ENCODE measurements at places on chromosomes 5 and 9.

DNA sequence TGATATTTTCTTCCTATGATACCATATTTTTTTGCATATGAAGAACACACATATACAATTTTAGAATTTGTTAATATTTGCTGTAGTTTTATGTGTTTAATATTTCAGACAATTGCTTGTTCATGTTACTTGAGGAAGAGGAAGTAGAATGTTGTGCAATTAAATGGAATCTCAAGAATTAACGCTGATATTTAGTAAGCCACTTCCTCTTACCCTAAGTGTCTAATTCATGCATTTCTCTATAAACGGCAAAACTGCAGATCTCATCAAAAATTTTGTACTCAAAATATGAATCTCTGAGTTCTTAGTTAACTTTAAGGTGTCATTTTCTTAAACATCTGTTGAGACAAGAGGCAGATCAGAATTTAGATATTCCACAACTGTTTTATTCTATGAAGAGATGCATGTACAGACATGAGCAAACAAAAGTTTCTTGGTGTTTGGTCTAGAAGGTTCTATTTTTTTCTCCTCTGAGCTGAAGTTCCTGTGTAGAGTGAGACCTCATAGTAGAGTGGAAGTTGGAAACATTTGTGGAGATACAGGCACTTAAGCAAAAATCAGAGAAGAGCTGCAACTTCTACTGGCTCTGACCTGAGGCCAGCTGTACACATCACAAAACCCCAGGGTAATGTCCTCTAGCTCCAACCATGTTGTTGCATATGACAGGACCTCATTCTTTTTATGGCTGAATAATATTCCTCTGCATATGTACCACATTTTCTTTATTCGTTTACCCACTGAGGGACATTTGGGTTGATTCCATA is 16.6 kb upstream of the TGFBI start:
- DNase-seq = peak; percentile 77

DNA sequence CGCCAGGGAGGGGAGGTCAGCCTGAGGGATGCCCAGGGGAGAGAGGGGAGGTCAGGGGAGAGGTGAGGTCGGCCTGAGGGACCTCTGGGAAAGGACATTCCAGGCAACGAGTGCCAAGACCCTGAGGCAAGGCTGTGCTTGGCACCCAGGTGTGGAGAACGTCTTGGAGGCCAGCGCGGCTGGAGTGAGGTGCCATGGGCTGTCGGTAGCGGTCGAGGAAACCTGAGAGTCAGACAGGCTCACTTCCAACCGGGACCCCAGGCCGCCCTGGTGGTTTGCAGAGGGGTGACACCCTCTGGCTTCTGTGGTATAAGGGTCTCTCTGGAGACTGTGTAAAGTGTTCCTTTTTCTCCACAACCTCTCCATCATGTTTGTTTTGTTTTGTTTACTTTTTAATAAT is 82.9 kb downstream of the CACNA1B start:
- DNase-seq = no peak

DNA sequence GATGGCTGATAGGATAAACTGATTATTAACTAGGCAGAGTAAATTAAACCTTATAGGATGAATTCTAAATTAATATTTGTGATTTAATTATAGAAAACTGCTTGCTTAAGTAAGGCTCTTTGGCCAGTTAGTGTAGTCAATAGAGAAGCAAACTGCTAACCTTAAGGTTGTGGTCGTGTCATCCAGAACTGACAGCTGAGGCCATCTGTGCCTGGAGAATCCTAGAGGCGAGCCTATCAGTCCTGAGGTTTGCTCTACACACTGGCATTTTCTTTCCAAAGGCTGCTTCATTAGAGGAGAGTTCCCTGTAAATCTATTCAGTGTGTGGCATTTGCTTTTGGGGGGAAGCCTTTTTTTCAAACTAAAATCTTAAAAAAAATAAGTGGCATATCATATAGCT is 169.2 kb downstream of the MEF2C start:
- no peak for DNase-seq

GRCh38 chr5:132822650-132823480 is 7.6 kb downstream of the SHROOM1 start:
- peak; percentile 21 for DNase-seq

DNA sequence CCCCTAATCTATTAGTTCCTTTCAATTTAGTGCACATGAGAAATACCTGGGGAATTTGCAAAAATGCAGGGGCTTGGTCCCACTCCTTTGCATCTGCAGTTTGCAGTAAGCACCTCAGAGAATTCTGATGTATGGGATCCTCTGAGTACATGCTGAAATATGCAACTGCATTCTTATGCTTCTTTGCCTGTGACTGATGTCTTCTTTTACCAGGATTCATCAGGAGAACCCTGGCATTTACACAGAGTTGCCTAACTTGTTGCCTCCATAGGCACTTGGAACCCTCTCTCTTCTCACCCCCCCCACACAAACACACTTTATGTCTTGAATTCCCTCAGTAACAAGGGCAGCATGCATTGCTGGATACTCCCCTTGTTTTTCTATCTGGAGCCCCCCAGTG is 173.1 kb downstream of the KDM4C start:
- DNase-seq = peak; percentile 88

DNA sequence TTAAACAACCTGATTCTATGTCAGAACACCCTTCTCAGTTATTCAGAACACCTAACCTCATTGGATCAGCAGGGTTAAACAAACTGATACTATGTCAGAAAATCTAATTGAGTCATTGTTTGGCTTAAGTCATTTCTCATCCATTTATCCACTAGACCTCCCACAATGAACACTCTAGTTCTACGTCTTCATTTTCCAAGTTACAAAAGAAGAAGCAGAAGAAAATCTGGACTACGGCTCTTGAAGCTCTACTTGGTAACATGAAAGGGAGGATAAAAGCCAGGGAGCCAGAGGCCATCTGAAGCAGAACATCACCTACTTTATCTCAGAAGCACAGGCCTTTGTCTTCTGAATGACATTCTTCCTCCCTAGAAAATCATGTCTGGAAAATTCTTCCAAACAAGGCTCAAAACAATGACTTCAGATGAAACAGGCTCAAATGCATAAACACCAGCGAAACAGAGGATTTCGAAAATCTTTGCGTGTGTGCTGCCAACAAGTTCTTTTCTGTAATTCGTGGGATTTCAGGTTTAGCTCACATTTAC is 35.4 kb upstream of the TGFBI start:
- DNase-seq = peak; percentile 54

DNA sequence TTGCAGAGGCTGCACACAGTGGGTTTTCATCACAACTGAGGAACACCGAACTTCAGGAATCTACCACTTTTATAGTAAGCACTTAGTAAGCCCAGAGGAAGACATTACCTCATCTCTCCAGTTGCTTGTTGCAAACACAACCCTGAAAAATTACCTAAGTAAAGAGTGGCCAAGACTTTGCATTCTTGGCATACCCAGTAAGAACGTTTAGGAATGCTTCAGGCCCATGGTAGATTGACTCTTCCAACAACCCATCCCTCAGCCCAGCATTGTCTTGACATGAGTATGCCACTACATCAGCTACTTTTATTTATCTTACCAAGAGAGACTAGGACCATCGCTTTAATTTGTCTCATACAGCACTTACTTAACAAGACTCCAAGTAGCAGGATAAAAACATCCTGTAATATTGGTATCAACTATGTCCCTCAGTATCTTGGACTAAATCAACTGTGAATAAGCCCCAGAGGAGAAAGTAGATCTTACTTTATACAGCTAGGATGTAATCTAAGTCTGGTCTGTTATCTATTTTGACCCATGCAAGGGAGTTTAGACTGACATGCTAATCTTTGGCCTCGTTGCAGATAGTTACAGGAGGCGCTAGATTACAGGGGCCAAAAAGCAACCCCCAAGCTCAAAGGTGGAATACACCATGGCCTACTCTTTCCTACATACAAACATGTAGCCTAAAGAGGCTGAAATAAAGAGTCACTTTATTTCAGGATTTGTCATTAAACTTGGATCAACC is 114.9 kb downstream of the INVS start:
- DNase-seq = peak; percentile 79

- DNase-seq = peak; percentile 87
Observed at GRCh38 chr5:142325725-142326479, 1.1 kb upstream of the SPRY4 start.

DNA sequence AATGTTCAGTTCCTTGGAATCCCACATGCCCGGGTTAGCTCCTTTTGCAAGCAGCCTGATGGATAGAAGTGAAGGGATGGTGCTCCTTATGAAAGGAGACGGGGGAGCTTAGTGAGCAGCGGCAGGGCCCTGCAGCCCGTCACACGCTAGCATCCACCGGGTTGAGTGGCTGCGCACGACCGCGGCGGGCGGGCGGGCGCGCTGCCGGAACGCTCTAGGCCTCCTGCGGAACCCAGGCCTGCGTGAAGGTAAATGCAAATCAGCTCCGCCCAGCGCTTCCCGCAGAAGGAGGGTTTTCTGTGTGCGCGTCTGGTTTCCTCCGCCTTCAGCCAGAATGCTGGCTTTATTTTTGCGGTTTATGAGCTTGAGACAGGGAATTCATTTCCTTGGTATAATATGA is 19.8 kb downstream of the IL12B start:
- DNase-seq = no peak

DNA sequence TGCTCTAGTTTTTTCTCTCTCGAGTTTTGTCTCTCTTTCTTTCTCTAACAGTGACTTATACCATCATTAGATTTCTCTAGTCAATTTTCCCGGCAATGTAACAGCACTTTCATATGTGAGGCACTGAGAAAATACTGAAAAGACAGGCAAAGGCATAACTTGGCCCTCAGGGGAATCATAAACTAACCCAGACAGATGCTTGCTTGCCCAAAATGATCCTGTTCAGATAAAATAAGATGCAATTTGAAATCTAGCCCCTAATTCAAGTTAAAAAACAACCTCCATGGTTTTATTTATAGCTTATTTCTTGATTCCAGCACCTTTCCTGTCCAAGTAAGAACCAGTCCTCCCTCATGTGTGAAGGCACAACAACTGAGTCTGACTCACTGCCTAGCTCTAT is 294.6 kb downstream of the GAS1 start:
- DNase-seq = peak; percentile 14

DNA sequence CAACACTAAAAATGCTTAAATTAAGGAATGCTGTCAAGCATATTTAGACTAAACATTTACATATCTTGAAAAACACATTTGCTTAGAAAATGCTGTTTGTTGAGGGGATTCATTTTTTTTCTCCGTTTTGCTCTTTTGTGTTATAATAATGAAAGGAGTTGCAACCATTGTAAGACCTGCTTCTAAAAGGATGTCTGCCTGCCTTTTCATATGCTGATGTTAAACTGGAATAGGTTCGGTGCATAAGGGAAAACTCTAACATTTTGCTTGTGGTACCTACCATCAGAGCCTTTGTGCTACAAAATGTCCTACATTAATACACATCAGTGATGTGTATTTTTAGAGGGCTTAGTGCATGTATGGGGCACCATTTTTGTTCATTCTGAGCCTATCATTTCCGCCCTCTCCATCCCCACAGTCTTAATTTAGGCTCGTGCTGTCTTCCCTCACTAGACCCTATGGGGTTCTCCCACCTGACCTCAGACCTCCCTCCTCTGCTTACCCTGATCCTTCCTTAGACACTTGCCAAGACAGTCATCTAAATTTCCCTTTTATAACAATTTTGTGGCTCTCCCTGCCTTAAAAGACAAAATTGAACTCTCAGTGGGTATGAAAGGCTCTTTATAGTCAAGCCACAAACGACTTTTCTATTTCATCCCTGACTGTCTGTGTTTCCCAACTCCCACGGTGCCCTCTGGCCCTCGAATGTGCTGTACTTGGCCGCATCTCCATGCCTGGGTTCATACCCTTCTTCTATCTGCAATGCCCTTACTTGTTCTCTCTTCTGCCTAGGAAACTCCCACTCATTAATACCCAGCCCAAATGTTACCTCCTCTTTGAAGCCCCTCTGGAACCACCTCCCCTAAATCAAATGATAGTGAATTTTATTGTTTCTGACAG is 61.2 kb downstream of the CMYA5 start:
- DNase-seq = no peak

DNA sequence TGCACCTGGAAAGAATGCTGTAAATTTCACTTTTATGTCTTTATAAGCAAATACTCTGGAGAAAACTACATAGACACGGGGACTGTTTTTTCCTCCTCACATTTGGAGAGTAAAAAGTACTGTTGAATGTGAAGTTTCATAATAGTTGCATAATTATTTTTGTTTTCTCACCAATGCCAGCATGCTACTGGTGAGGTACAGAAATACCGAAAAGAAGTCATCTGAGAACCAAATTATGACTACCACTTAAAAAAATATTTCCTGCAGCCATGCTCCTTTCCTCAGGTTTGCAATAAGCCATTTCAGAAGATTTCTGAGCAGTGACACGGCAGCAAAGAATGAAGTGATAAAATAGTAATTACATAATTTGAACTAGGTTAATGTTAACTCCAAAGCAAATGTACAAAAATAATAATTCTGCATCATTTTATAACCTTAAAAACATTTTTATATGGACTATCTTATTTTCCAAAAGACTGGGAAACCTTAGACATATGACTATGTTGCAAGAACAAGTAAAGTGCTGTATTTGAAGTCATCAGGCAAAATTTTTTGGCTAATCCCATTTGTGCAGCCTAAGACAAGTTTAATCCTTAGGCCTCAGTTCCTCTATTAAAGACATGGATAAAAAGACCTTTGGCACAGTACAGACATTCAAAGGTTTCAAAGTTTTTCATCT is 144.7 kb downstream of the PCSK1 start:
- DNase-seq = no peak

- DNase-seq = peak; percentile 70
Observed at GRCh38 chr5:139422307-139422893, 16.9 kb downstream of the DNAJC18 start.

DNA sequence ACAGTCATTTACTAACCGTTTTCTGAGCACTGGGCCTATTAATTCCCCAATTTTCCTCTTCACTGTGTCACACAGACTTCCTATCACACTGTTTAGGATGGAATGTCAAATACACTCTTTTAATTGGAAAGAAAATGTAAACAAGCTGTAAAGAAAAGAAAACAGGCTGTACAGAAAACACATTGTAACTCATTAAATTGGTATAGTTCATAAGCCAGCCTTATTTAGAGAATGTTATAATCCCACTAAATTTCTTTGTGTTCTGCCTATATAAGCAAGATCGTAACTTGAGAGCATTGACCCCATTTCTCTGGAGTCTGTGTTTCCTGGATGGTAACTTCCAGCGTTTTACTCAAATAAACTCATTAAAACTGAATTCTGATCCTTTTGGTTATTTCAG is 46.5 kb downstream of the TARS1 start:
- DNase-seq = no peak

- DNase-seq = peak; percentile 82
Observed at GRCh38 chr5:78747705-78748359, 99.3 kb upstream of the LHFPL2 start.

- no peak for DNase-seq
Observed at GRCh38 chr5:172834415-172835289, 601 bp downstream of the ERGIC1 start.

Data from fibroblast of skin of abdomen (primary cell).